ENCODE measurements at places on chromosomes 6 and 20. TPM values are rescaled to one million over a fixed set of nuclear protein-coding genes. Genes with fewer than 3 reads are reported as not detected.

GRCh38 chr6:32267035-32267434, 43.2 kb upstream of the NOTCH4 start:
- no peak for DNase-seq

DNA sequence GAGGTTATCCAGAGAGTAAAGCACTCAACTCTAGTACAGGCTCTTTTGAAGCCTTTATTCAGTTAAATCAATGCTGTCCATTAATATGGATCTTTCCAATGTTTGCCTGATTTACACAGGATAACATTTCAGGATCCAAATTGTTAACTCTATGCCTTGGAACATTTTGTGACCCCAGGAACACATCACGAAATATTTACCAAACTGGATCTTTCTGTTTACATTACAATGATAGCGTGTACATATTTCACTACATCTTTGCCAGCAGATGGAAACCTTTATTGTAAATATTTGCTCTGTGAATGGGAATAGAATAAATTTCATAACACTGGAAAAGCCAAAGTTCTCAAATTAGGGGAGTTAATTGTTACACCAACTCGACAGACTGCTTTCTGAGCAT, 23.5 kb downstream of the BPIFA2 start:
- no peak for DNase-seq

GRCh38 chr20:54626126-54626525, 150.7 kb downstream of the DOK5 start:
- no peak for DNase-seq

- no peak for DNase-seq
Measured at GRCh38 chr20:14582855-14583254, 245.4 kb upstream of the FLRT3 start.

Gene GLP1R
- 11.6 TPM for total RNA-seq

DNA sequence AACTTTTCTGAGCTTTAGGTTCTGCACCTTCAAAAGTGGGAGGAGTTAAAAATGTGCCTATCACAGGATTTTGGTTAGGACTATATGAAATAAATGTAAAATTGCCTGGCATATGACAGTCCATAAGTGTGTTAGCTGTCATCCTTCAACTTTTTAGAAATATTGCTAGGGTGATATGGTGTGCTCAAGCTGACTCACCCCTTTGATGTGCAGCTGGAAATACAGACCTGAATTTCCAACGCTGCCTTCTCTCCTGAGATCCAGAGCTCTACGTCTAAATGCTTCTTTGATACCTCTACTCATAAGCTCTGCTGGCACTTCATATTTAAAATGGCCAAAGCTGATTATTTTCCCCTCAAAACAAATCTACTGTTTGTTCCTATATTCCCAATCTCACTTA, 2.7 kb downstream of the SLC35B3 start:
- no peak for DNase-seq

GRCh38 chr6:17491416-17492142, 98.2 kb downstream of the CAP2 start:
- no peak for DNase-seq

DNA sequence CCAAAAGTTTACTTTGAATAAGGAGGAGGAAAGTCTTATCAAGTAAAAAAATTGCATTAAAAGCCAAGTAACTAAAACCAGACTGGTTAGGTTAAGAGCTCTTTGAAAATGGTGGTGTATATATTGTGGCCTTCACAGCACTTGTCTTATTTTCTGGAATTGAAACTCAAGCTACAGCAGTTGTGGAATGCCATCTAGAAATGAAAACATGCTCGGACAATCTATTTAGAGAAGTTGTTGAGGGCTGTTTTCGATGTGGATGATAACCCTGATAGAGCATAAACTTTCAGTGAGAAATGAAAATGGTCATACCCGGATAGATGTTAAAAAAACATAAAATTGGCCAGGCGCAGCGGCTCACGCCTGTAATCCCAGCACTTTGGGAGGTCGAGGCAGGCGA, 47.0 kb downstream of the ARID1B start:
- no peak for DNase-seq

Gene BTNL2
- not detected for total RNA-seq

Gene ANKRD66
- total RNA-seq, result not detected

DNA sequence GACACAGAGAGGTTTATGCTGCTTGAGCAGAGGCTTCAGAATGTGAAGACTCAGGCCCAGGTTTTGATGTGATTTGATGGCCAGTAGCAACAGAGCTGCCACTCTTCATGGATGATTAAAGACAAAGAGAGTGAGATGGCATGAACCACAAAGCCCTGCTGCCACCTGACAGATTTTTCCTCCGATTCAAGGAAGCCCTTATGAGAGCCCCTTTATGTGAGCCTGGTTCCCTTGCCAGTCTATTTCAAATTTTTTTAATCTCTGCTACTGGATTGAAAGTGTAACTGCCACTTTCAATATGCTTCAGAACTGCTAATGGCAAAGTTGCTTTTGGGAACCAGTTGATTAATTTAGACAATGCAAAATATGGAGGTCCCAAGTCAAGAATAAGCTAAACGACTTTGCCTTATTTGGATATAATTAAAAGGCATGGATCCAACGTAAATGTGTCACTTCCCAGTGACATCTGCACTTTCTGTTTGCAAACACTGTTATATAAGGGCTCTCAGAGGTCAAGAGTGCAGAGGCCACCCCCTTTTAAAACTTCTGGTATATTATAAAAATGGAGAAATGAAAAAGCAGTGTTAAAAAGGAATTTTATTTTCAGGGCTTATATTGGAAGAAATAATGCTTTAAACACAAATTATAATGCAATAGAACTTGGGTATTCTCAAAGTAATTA, 238.9 kb upstream of the FLRT3 start:
- DNase-seq, result no peak

Gene C6orf52
- total RNA-seq, result not detected

Gene DHX35
- total RNA-seq, result 15.4 TPM

Gene C6orf58
- not detected for total RNA-seq

DNA sequence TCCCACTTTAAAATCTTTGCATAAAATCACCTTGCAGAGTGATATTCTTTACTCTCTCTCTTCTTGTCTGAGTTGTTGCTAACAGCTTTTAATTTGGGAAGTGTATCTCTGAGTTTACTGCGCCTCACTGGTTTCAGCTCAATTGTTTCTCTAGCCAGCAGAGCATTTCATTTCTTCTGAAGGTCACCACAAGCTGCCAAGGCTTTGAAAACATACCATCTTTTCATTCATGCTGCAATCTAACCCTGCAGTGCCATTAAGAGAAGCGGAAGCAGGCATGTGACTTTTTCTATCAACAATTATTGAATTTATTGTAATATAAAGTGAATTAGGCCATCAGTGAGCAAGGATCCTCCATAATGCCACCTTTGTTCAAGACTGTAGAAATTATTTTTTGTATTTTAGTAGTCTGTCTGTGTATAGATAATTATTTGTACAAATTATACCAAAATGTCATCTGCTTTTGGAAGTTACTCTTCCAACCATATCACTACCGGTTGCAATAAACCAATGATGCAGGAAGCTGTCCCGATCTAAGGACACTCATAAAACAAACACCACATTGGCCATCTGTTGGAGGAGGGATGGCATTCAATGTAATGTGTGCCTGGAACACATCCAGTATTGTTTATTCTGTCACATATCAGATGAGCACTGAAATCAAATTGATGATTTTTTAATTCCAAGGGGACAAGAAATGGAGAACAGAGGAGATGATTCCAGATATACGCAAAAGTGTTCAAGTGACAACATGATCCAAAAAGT, 26.8 kb downstream of the HS3ST5 start:
- no peak for DNase-seq

DNA sequence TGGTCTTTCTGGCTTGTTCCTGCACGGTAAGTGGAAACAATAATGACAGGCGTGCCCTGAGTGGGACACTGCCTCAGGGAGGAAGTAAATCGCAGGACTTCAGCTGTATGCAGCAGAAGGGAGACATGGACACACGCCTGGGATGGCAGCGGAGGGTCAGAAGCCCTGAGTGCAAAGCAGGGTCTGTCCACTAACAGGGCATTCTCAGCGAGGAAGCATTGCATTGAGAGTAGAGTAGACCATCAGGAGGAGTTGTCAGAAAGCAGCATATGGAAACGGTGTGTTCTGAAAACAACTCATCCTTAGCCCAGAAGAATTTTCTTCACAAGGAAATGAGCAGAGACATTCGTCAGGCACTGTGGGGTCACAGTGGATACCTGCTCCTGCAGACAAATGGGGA, 134.0 kb downstream of the SYNDIG1 start:
- DNase-seq, result no peak
